ENCODE measurements at places on chromosomes 2 and 18.

GRCh38 chr2:171617981-171618380 is 69.3 kb upstream of the DYNC1I2 start:
- DNase-seq, result no peak

DNA sequence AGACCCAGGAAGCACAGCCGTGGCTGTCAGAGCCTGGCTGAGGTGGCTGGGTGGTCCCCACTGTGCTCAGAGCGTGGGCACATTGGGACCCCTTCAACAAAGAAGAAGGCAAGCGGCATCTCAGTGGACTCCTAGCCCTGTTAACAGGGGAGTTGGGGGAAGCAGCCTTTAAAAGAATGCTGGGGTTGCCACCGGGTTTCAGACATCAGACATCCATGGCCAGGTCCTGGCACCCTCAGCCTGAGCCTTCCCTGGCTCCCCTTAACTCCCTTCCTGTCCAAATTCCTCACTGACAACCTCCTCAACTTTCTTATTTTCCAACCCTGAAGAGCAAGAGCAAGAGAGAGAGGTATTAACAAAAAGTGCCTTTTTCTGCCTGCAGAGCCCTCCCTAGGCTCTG is 24.8 kb upstream of the GNAL start:
- DNase-seq, result no peak

DNA sequence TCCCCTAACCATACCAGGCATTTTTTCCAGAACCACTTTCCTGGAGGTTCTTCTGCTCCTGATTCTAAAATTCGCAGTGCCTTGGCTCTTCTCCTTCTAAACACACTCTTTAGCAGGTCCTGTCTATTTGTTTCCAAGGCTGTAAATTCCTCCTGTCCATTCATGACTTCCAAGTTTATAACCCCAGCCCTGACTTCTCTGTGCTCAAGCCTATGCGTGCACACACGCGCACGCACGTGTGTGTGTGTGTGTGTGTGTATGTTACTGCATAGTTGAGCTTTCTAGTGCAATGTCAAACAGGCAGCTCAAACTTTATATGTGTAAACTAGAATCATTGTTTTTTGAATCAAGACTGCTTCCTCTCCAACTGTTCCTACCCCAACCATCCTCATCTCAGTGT is 337.7 kb downstream of the LRRTM1 start:
- no peak for DNase-seq

DNA sequence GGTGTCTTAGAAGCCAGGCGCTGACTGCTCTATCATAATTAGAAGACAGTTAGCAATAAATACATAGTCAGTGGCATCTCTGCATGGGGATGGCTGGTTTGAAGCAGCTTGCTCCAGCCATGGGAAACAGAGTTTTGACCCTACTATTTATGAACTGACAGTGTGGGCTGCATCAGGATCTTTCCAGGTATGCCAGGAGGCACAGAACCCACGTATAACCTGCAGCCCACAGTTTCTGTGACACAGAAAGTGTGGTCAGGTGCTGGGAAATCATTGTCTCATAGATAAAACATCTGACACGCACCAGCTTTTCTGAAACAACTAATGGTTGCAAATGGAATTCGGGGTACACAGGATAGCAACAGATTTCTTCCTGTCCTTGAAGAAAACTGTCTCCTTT is 34.7 kb downstream of the INPP4A start:
- no peak for DNase-seq

GRCh38 chr2:120719491-120719890 is 16.2 kb upstream of the GLI2 start:
- no peak for DNase-seq

GRCh38 chr2:227326783-227327182 is 1.7 kb downstream of the MFF start:
- no peak for DNase-seq

DNA sequence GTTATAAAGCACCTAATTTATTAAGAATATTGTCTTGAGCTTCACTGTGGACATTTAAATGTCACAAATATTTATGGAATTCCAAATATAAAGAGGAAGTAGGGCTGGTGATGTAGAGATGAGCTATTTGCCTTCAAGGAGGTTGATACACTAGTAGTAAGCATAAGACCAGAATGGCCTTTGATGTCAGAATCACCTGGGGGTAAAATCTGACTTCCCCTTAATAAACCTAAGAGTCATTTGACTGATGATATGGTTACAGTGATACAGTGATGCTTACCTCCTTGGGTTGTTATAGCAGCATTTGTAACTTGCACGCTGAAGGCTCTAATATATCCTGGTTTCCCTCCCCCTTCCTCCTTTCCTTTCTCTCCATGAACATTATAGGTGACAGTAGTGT is 143.7 kb downstream of the CERS6 start:
- DNase-seq, result no peak

- no peak for DNase-seq
Observed at GRCh38 chr2:201643216-201643890, at the start of gene TMEM237. TSS of gene TMEM237 (minus strand) at chr2:201643503. CDS start at chr2:201643400, 103 bp downstream.

- DNase-seq, result no peak
Observed at GRCh38 chr2:205739620-205740019, 57.3 kb downstream of the NRP2 start.

- DNase-seq, result no peak
Observed at GRCh38 chr2:217681791-217682190, 321.0 kb downstream of the TNS1 start.

- DNase-seq, result no peak
Observed at GRCh38 chr2:74281141-74281975, 61.9 kb downstream of the SLC4A5 start.

DNA sequence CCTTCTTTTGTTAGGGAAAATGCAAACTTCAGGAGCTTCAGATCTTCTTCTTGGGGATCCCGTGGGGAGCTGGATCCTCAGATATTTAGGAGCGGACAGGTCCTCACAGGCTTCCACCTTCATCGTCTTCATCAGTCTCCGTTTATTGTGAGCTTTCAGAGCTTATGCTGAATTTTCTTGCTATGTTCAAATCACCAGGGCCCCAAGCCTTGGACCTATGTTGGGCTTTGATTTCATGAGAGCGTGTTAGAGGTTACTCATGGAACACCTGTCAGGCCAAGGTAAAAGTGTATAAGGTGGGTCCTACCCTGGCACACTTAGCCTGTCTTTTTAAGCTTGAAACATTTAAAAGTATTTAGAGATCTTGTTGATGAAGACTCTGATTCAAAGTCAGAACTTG is 212.9 kb downstream of the FAM210A start:
- DNase-seq, result no peak

DNA sequence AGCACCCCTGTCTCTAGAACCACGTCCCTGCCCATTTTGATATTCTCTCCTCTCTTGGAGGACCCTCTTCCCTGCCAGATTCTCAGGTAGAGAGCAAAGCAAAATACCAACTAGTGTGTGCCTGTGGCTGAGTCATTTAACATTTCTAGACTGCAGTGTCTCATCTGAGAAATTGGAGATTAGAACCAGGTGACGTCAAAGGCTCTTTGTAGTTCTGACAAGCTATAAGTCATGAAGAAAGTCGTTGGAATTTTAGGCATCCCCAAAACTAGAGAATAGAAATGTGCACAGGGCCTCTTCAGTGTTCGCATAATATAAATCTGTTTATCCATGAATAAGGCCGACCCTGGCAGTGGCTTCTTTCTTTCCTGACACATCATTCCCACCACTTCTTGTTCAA is 74.4 kb upstream of the TANC1 start:
- DNase-seq, result no peak

DNA sequence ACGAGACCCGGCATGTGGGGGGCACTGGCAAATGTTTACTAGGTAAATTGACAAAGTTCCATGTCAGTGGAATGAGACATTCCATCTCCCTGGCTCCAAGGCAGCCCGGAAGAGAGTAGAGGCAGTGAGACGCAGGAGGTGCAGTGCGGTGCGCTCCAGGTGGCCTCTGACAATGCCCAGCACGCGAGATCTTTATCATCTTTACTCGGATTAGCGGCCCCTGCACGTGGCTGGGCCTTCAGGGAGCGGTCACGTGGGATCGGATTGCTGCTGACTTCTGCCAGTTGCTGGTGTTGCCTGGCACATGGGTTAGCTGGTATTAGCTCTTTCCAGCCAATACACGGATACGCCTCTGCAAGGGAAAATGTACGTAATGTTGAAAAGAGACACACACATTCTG is 151.2 kb upstream of the ALKAL2 start:
- no peak for DNase-seq

- no peak for DNase-seq
Observed at GRCh38 chr2:112686348-112687217, 34.2 kb upstream of the NT5DC4 start.

GRCh38 chr2:113202305-113203216 is 28.8 kb downstream of the PSD4 start:
- DNase-seq, result no peak

DNA sequence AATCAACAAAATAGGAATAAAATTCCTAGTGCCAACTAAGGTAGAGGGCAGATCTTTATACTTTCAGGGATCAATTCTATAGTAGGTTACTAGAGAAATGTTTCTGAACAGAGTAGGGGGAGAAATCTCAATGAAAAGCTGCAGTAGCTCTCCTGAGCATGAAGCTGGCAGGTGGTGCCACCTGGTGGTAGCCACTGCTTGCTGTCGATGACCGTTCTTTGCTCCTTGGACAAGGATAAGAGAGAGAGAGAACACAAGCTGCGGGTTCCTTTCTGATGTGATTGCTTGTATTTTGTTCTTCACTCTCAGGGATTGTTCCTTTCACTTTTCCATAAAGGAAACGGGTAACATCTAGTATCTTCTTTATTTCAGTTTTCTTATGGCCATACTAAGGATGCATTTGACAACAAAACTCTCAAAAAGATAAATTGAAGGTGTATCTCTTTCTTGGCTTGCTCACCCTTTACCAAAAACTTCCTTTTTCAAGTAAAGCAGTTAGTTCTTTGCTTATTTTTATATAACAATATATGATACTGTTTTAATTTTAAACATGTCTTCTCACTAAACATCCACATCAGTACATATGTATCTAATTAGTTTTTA is 18.6 kb upstream of the MRPL19 start:
- DNase-seq, result no peak

DNA sequence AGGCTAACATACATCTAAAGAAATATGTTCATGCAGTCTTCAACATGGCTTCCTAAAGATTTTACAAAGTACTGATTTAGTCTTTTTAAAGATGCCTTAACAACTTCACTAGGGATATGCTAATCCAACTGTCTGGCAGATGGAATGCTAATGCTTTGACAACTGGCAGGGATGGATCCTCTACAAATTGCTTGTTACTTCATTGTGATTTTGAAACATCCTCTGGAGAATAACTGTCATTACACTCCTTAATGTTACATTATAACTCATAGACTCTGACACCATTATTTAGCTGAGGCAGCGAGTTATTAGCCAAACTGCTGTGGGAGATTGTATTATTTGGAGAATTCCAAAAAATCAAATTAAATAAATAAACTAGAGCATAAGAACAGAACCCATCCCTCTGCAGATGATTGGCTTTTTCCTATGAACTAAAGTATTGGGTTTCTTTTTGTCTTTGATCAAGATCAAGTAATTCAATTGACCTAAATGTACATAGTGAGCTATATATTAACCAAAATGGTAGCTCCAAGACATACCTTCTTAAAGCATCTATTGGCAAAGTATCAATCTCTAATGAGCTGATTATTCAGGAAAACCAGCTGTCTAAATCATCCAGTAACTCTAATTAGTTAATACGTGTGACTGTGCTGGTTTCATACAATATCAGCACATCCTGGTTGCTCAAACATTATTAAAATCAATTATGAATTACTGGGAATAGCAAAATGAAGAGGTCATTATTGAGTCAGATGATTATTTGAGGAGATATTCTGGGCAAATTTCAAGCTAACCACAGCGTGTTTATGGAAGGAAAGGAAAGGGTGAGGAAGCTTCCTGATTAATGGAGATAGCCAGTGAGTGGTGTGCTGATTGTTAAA is 321.3 kb upstream of the TFPI start:
- DNase-seq, result no peak

DNA sequence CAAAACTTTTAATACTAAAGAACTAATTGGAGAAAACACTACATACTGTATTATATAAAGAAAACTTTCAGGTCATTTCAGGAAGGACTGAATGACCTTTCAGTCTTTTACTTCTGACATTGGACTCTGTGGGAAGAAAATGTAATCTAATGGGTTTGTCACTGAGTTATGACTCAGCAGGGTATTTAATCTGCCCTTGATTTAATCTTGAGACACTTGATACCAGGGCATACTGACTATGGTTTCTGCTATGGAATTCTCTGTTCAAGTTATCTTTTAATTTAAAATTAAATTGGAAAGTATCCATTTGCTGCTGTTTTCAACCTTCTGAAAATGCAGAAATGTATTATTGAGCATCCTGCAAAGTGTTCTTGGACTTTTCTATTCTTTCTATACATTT is 354.2 kb upstream of the GALNT5 start:
- no peak for DNase-seq

GRCh38 chr2:31446848-31447247 is 32.3 kb upstream of the XDH start:
- no peak for DNase-seq

GRCh38 chr2:58515827-58516573 is 274.9 kb upstream of the FANCL start:
- no peak for DNase-seq

DNA sequence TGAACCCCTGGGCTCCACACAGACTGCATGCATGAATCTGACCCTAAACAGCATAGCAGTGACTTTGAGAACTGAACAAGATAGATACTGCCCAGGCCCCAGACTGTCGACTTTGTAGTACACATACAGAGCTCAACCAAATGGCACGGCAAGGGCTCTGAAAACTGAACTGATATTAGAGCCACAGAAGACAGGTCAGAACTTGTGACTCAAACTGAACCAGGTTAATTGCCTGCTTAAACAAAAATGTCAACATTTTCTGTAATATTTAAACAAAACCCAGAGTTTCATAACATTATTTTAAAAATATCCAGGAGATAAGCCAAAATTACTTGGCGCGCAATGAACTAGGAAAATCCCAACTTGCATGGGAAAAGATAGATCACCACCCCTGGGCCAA is 260.3 kb downstream of the TPGS2 start:
- no peak for DNase-seq

GRCh38 chr2:9318461-9319337 is 104.6 kb downstream of the ITGB1BP1 start:
- DNase-seq, result no peak

GRCh38 chr2:88187038-88187676 is 17.0 kb downstream of the THNSL2 start:
- DNase-seq, result no peak

GRCh38 chr18:57816208-57816954 is 13.3 kb upstream of the ATP8B1 start:
- no peak for DNase-seq

GRCh38 chr18:31789409-31789808 is 28.7 kb upstream of the SLC25A52 start:
- no peak for DNase-seq

Data from esophagus squamous epithelium (tissue), 5 donors.